ENCODE measurements at places on chromosomes 7 and 10.

DNA sequence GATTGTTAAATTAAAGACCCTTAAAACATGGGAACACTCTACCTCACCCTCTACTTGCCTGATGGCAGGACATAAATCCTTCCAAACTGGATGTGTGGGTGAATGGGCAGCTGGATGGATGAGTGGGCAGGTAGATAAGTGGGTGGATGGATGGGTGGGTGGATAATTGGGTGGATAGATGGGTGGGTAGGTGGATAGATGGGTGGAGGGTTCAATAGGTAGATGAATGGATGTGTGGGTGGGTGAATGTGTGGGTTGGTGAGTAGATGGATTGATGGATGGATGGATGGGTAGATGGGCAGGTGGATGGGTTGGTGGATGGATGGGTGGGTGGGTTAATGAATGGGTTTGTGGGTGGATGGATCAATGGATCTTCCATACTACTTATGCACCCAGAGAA, 18.9 kb upstream of the FFAR4 start:
- no peaks in the 10 kb centered on the region for H3K4me1 ChIP-seq
- no peaks in the 10 kb centered on the region for H3K36me3 ChIP-seq
- H3K27ac ChIP-seq, result no peak overlapping the region
- no peak for DNase-seq
- H3K4me3 ChIP-seq, result no peak overlapping the region

GRCh38 chr7:33048257-33048656, 14.3 kb downstream of the NT5C3A start:
- no peaks in the 10 kb centered on the region for H3K36me3 ChIP-seq
- DNase-seq, result no peak

- no peak for DNase-seq
- no peaks in the 10 kb centered on the region for H3K27me3 ChIP-seq
- H3K36me3 ChIP-seq, result no peaks in the 10 kb centered on the region
- no peak overlapping the region for H3K4me3 ChIP-seq
Observed at GRCh38 chr10:85609509-85609908, 757.1 kb downstream of the GRID1 start.

GRCh38 chr7:38817526-38817925, 91.5 kb downstream of the VPS41 start:
- peaks cover 30% of the 10 kb centered on the region for H3K36me3 ChIP-seq
- H3K4me3 ChIP-seq, result no peak overlapping the region
- H3K27me3 ChIP-seq, result no peaks in the 10 kb centered on the region
- no peak for DNase-seq

DNA sequence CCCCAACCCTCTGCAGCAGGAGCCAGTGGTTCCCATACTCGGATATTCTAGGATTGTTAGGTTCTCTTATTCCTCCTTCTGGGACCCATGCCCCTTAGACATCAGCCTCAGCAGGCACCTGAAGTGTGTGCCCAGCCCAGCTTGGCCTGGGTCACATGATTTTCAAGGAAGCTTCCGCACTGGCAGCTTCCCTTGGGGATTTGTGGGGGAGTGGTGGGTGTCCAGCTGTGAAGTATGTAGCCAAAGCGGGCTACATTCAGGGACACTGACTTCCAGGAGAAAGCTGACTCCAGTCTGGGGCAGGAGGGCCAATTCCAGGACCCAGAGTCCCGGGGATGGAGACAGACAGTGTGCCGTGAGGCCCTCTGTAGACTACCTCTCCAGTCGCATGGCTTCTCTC, 1.3 kb downstream of the LDB1 start:
- no peaks in the 10 kb centered on the region for H3K27me3 ChIP-seq
- H3K4me3 ChIP-seq, result peak overlapping the region; percentile 47
- H3K27ac ChIP-seq, result peak overlapping the region; percentile 94
